ENCODE measurements at places on chromosomes 1 and 21. TPM values are rescaled to one million over a fixed set of nuclear protein-coding genes. Genes with fewer than 3 reads are reported as not detected.

GJB4 gene
- not detected for total RNA-seq

LAMB3 gene
- 40.1 TPM for total RNA-seq

UBL4B gene
- total RNA-seq = not detected

ZNF593OS gene
- total RNA-seq = not detected

PTPN22 gene
- total RNA-seq = 4.7 TPM

CRTC2 gene
- 6.7 TPM for total RNA-seq

SLC35E2B gene
- 39.8 TPM for total RNA-seq

ASCL5 gene
- not detected for total RNA-seq

PRAMEF14 gene
- total RNA-seq = not detected

HPCA gene
- not detected for total RNA-seq

LRRC71 gene
- total RNA-seq = not detected

RYR2 gene
- not detected for total RNA-seq

SH2D1B gene
- total RNA-seq = not detected

SEMA6C gene
- 2.0 TPM for total RNA-seq

ECM1 gene
- 72.5 TPM for total RNA-seq

HSD3B2 gene
- total RNA-seq = not detected

EFNA1 gene
- 3.7 TPM for total RNA-seq

NOS1AP gene
- not detected for total RNA-seq

LRRC53 gene
- not detected for total RNA-seq

IVL gene
- not detected for total RNA-seq

SLC9A1 gene
- 18.7 TPM for total RNA-seq

HCN3 gene
- total RNA-seq = 0.91 TPM

RAP1GAP gene
- total RNA-seq = 0.23 TPM

NIBAN1 gene
- total RNA-seq = 152 TPM

SLAMF7 gene
- not detected for total RNA-seq

PLA2G2F gene
- not detected for total RNA-seq

AMY1A gene
- total RNA-seq = not detected

KRTAP11-1 gene
- total RNA-seq = not detected

HORMAD1 gene
- not detected for total RNA-seq

MEGF6 gene
- total RNA-seq = 87.9 TPM

CRYBG2 gene
- not detected for total RNA-seq

PM20D1 gene
- total RNA-seq = not detected

HCRTR1 gene
- not detected for total RNA-seq

CLK2 gene
- total RNA-seq = 33.0 TPM

GBP7 gene
- total RNA-seq = not detected

CYP2J2 gene
- total RNA-seq = not detected

S100A9 gene
- total RNA-seq = not detected

All from smooth muscle cell of the pulmonary artery (primary cell).